ENCODE measurements at places on chromosomes 5 and 9.

DNA sequence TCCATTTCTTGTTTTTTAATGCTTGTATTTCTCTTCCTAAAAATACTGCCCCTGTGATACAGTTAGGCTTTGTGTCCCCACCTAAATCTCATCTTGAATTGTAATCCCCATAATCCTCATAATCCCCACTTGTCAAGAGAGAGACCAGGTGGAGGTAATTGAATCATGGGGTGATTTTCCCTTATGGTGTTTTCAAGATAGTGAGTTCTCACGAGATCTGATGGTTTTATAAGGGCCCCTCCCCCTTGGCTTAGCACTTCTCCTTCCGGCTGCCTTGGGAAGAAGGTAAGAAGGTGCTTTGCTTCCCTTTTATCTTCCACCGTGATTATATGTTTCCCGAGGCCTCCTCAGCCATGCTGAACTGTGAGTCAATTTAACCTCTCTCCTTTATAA lies 227.4 kb downstream of the MAN2A1 start:
- DNase-seq, result no peak

GRCh38 chr5:120150770-120151169 lies 313.3 kb upstream of the PRR16 start:
- DNase-seq, result no peak

DNA sequence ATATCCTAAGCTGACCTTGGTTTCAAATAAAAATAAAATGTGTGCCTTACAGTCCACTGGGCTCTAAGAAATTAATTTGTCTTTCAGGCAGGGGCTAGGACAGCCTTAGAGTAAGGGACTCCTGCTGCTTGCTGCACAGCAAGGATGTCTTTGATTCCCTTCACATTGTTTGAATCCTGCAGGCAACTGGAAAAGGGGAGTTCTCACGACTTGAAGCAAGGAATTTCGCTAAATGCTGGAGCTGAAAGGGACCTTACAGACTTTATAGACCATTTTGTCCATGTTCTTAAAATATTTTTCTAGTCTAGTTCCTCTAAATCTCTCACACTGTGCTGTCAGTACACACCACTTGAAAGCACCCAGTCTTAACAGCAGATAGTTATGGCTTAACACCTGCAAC lies 35.6 kb downstream of the FBXW11 start:
- DNase-seq, result no peak

DNA sequence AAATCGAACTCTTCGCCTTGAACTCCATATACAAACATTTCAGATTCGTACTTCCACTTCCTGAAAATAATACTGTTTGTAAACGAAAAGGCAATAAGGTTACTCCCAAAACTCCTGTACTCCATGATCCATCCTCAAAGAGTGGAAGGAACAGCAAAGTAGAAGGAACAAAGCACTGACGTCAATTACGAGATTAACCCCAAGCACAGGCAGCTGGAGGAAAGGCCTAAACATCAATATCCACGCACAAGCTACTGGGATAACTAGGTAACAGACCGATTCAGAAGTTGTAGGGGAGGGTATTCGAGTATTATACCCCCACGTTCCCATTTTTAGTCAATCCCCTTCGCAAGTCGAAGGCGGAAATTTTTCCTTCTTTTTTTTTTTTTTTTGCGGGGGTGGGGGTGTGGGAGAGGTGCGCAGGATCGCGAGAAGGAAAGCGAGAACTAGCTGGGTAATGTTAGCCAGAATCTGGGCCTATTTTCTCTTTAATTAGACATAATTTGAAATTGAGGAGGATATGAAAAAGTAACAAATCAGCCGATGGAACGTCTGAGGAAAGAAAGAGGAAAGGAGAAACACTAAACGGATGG lies 909 bp downstream of the AFF4 start:
- DNase-seq, result no peak

GRCh38 chr5:106578736-106579135 lies 1092.0 kb downstream of the EFNA5 start:
- DNase-seq, result no peak

GRCh38 chr9:136931611-136932130 lies 12.9 kb downstream of the FBXW5 start:
- DNase-seq, result no peak

DNA sequence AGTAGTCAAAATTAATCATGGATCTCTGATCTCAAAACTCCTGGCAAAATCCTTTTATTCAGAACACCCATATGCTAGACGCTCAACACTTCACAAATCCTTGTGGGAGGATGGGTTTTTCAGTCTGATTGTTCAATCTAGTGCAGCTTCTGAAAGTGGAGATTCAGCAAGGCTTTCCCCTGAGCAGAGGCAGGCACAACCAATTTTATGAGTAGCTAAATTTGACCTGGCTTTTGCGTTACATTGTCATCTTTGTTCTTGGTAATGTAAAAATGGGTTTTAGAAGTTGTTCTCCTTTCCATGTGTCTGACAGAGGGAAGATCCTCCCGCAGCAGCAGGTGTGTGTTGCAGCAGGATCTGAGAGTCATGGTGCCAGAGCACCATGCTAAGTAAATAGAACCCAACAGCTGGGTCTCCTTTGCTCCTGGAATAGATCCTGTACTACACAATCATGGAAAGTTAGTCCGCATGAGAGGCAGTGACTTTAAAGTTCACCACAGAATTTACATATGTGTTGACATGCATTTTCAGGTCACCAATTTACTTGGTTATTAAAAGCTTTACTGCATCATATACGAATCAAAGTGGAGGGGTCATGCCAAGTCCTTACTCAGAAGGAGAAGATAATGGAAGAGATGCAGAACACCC lies 70.1 kb upstream of the MEF2C start:
- DNase-seq, result no peak

DNA sequence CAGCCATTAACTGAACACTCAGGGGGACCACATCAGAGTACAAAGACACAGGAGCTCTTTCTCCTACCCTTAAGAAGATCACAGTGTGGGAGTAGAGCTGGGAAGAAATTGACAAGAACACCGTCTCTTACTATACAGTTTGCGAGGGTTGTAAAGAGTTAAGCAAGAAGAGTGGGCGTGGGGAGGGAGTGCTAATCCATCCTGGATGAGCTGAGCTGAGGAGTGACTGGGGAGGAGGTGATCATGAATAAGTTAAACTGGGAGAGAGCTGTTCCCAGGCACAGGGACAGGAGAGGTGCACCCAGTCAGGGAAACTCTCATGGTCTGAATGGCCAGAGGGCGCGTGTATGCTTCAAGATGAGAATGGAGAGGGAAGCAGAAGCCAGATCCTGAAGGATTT lies 17.2 kb downstream of the TAF1L start:
- no peak for DNase-seq

DNA sequence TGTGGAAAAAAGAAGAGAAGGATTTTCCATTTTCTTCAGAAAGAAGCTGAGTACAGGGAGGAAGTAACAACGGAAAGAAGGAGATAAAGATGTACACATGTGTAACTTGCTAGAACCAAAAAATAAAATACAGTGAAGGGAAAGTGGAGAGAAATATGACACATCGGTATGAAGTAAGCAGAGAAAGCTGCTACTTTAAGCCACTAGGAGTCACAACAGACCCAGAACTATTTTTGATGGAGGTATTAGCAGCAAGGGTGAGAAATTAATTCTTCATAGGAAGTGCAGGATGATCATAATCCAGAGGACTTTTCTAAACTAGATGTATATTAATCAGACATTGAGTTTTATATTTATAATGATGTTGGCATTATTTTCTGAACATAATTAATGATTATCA lies 88.5 kb downstream of the FAM174A start:
- DNase-seq, result no peak

- no peak for DNase-seq
Observed at GRCh38 chr9:137149942-137150616, 11.1 kb downstream of the GRIN1 start.

- no peak for DNase-seq
Observed at GRCh38 chr5:116068028-116068632, 16.7 kb upstream of the COMMD10 start.

- no peak for DNase-seq
Observed at GRCh38 chr5:105573575-105573974, 2011.0 kb upstream of the NUDT12 start.

GRCh38 chr5:174844971-174845370 lies 120.6 kb downstream of the MSX2 start:
- DNase-seq, result no peak

- DNase-seq, result peak; percentile 60
Observed at GRCh38 chr9:108775901-108776306, 79.9 kb downstream of the ACTL7B start.

DNA sequence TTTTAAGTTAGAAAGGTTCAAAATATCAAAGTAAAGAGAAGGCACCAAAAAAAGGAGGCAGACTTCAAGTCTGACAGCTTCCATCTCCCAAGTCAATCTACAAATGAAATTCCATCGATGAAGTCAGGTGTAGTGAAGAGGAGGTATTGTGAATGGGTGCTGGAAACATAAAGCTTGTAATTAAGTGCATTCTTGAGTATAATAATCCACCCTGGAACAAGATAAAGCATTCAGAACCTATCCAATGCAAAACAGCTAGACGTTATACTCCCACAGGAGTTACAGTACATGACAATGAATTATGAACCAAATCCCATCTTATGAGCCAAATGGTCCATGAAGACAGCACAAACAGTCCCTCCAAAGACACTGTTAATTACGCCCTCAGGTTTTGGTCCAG lies 22.3 kb downstream of the BNC2 start:
- no peak for DNase-seq

GRCh38 chr5:158050421-158050820 lies 191.5 kb upstream of the CLINT1 start:
- DNase-seq, result no peak

DNA sequence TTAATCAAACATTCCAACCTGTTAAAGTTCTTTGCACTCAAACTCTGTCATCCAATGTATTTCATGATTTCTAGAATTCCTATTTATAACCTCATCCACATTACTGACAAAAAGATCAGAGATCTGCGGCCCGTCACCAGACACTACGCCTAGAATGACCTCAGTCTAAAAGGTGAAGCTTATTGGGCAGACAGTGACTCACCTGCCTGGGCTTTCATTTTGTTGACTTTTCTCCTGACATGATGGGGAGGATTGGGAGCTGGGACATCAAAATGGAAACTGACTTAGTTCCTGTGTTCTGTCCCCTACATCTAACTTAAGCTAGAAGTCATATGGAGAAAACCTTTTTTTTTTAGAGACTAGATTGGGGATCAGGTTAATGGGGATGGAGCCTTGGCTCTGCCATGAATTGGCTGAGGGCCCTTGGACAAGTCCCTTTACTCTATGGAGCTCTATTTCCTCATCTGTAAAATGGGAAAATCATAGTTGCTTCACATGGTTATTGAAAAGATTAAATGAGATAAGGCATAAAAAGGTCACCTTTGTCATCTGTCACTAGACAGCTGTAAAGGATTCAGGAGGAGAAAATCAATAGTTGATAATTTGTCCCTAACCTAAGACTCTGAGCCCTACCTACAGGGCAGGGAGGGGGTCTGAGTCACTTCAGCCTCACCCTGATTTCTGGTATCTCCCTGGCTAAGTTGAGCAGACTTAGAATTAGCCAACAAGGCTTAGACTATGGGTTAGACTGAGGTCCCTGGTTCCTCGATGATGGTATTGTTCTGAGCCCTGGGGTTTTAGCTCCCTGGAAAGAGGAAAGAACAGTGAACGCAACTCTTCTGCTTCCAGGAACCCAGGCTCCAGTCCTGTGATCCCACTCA lies 224.8 kb upstream of the TBC1D2 start:
- no peak for DNase-seq

DNA sequence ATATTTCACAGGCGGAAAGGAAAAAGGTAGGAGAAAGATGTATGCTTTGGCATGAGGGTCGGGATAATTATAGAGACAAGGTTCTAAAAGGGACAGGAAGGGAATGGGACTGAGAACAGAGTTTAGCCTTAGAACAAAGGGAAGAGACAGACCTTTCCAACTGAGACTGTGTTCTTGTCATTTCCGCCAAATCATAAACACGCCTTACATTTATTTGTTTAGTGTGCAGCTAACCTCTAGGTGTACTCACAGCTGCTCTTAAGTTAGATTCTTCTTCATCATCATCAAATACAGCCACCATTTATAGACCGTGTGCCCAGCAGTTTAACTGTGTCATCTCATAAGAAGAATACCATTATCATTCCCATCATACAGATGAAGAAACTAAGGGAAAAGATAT lies 5.9 kb upstream of the DELE1 start:
- no peak for DNase-seq

- peak; percentile 54 for DNase-seq
Observed at GRCh38 chr5:138789771-138790242, 36.6 kb downstream of the CTNNA1 start.

DNA sequence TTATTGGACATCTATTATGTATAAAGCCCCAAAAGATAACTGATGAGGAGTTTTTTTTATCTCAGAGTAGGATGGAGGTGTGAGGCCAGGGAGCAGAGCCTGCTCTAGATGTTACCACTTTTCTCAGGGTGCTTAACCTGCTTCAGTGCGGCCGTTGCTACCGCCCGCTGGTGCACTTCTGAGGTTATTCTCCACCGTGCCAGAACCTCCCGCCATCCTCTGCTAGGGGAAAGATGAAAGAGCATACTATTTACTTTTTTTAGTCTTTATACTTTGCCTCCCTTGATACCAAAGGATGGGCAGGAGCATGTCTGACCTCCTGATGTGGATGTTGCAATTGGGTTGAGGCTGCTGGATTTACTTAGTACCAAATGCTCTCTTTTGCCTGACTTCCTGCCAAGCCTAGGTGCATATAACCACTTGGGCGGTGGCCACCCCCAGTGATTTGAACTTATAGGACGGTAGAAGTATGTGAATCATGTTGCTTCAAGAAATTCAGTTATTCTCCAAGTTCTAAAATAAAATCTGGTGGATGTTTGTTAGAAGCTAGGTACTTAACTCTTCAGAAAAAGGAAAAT lies 71.1 kb upstream of the HSPB3 start:
- no peak for DNase-seq

- no peak for DNase-seq
Observed at GRCh38 chr5:137933491-137933911, 44.2 kb downstream of the PKD2L2 start.

GRCh38 chr9:33291031-33291397 lies 698 bp downstream of the NFX1 start:
- no peak for DNase-seq

- no peak for DNase-seq
Observed at GRCh38 chr9:12863618-12864017, 88.8 kb downstream of the LURAP1L start.

- DNase-seq, result peak; percentile 86
Observed at GRCh38 chr9:94805585-94805984, 79.1 kb downstream of the AOPEP start.

GRCh38 chr9:26012797-26013196 lies 334.6 kb upstream of the TUSC1 start:
- DNase-seq, result no peak

- no peak for DNase-seq
Observed at GRCh38 chr5:133371371-133372155, 240.8 kb downstream of the FSTL4 start.
